ENCODE measurements at places on chromosomes 6 and 20.

- no peak for DNase-seq
These were observed 10.2 kb downstream of the FOXC1 start for GRCh38 chr6:1619673-1620503.

GRCh38 chr20:25624500-25624939 is 706 bp upstream of the NANP start:
- DNase-seq, result peak; percentile 2

GRCh38 chr20:55424968-55425367 is 580.4 kb downstream of the CBLN4 start:
- DNase-seq, result no peak

DNA sequence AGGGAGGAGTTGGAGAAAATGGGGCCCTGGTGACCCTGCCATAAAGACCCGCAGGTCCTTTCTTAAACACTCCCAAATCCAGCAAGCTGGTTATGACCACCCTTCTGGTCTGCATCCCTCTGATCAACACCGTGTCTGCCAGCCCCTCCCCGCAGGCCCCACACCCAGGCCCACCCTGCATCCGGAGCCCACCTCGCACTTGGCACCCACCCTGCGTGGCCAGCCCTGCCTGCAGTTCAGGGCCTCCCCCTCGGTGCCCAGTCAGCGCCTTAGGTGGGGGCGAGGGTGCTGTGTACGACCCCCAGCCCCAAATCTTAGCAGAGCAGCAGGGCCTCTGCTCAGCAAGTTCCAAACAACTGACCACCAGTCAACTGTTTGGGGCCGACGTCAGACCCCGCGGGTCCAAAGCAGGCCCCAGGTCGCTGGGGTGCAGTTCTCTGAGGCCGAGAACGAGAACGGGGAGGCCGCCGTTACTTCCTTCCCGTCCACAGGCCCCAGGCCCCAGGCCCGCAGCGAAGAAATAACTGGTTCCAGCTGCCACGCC is 1.2 kb downstream of the ACSS1 start:
- no peak for DNase-seq

GRCh38 chr6:102841060-102841459 is 1447.6 kb downstream of the GRIK2 start:
- no peak for DNase-seq

DNA sequence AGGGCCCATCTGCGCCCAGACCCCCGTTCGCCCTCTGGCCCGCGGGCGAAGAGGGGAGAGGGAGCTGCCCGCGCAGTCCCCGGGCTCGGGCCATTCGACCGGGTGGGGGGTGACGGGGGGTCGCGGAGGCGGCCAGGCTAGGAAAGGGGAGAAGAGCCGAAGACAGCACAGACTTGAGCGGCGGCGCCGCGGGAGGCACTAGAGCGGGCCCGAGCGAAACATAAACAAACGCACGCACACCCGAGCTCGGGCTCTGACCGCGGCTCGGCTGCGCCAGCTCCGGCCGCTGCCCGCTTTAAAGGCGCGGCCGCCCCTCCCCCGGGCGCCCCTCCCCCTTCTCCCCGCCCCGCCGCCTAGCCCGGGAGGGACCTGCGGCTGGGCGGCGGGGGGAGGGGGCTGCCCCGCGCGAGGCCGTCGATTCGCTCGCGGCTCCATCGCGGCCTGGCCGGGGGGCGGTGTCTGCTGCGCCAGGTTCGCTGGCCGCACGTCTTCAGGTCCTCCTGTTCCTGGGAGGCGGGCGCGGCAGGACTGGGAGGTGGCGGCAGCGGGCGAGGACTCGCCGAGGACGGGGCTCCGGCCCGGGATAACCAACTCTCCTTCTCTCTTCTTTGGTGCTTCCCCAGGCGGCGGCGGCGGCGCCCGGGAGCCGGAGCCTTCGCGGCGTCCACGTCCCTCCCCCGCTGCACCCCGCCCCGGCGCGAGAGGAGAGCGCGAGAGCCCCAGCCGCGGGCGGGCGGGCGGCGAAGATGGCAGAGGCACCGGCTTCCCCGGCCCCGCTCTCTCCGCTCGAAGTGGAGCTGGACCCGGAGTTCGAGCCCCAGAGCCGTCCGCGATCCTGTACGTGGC is at the start of gene FOXO3:
TSS of gene FOXO3 (plus strand) at position 455 of the 846 bp plus-strand sequence. CDS start at position 747, 292 bp downstream.
- peak; percentile 79 for DNase-seq

GRCh38 chr20:47129306-47129705 is 227.2 kb downstream of the ZMYND8 start:
- DNase-seq, result no peak

DNA sequence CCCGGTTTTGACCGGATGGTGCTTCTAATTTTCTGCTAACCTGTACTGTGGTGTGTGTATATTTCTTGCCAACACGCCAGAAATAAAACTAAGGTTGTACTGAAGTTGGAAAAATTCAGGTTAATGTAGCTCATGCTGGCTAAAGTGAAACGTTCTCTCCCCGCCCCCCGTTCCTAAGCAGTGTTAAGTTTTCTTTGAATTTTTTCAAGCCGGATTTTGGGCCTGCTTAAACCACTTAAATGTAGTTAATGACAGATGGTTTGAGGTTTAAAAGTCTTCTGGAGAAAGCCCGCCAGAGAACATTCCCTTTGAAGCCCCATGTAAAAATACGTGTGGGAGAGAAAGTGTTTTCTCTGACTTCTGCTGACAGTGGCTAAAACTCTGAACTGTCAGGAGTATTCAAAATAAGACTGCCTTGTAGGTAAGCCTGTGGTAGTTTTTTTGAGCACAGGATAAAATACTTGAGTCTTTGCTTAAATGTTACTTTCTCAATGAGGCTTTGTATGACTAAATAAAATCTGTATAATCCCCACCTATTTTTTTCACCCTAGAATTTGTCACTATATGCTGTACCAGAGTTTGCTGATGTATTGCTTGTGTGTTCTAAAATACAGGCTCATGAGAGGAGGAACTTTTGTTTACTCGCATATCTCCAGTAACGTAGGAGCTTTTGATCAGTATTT is 101.3 kb downstream of the OR2B2 start:
- no peak for DNase-seq

GRCh38 chr20:5309971-5310370 is 6.8 kb downstream of the PROKR2 start:
- peak; percentile 46 for DNase-seq

DNA sequence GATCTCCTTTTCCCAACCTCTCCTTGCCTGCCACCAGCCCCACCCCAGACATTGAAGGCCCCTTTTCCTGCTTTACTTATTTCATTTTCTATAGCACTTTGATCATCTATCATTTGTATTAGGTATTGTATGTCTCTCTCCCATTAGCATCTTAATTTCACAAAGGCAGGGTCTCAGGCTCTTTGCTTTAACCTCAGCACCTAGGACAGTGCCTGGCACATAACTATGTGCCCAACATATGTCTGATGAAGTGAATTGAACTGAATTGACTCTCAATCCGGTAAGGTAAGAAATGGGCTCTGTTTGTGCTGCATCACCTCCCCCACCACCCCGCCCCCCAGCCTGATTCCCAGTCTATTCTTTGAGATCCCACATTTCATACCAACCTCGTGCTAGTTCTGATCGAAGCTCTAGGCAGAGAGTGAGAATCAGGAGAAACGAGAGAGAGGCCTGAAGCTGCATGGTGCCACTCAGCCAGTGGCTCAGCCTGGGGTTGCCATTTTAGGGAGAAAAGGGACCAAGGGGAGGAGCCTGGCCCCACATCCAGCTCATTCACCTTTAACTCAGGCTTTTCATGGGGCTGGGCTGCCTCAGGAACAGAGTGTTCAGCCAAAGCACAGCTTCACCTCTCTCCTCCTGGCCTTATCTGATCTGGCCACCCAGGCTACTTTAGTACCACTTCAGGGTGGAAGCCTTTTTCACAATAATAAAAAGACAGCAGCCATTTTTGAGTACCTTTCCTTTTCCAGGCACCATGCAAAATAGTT is at the start of gene SPINT3:
TSS of gene SPINT3 (minus strand) at position 476 of the 767 bp plus-strand sequence. CDS start at position 462, 14 bp downstream.
- DNase-seq, result no peak

- no peak for DNase-seq
These were observed 81.3 kb upstream of the ARMC2 start for GRCh38 chr6:108766886-108767285.

DNA sequence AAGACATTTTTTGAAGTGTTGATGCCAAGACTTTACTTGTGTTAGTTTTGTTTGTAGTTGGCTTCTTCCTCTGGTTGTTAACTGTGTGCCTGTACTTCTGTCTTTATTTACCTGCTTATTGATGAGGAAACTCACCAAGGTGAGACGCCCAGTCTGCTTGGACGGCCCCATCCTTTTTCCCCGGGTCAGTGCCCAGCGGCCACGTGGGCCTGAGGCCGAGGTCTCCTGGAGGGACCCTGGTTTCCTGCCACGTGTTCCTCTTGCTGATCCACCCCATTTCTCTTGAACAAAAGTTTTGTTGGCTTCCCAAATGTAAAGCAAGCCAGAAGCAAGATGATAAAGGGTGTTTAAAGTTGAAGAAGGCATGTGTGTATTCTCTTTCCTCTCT is 24.8 kb downstream of the DUSP22 start:
- no peak for DNase-seq

DNA sequence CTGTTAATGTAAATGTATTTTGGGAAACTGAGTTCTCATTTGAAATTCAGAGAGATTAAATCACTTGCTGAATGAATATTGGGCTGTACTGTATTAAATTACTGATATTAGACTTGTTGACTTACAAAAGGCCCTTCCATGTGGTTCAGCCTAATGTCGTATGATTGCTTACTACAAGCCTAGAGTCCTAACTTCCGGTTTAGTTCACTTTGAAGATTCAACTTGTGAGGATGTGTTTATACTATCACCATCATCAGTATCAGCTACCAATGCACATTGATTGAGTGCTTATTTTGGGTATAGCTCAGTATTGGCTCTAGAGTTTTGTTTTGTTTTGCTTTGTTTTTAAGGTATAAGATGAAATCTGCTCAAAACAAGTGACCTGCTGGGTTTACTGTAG is 48.3 kb downstream of the FAM217A start:
- DNase-seq, result no peak

GRCh38 chr6:132310921-132311320 is 90.4 kb downstream of the MOXD1 start:
- no peak for DNase-seq

DNA sequence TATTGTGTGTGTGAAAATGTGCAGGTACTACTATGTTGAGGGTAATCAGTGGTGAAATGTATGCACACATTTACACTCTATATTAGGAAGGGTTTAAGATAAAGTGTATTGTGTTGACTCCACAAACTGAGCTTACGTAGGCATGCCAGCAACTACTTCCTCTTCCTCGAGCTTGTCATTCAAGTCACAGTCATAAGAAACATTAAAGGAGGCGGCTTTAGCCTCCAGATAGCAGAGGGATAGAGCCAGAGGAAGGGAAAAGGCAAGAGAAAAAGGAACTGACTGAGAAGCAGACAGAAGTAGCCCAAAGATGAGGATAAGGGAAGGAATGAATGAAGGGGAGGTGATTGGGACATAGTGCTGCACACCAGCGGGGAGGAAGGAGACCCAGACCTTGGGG is 55.2 kb downstream of the SMLR1 start:
- DNase-seq, result no peak

DNA sequence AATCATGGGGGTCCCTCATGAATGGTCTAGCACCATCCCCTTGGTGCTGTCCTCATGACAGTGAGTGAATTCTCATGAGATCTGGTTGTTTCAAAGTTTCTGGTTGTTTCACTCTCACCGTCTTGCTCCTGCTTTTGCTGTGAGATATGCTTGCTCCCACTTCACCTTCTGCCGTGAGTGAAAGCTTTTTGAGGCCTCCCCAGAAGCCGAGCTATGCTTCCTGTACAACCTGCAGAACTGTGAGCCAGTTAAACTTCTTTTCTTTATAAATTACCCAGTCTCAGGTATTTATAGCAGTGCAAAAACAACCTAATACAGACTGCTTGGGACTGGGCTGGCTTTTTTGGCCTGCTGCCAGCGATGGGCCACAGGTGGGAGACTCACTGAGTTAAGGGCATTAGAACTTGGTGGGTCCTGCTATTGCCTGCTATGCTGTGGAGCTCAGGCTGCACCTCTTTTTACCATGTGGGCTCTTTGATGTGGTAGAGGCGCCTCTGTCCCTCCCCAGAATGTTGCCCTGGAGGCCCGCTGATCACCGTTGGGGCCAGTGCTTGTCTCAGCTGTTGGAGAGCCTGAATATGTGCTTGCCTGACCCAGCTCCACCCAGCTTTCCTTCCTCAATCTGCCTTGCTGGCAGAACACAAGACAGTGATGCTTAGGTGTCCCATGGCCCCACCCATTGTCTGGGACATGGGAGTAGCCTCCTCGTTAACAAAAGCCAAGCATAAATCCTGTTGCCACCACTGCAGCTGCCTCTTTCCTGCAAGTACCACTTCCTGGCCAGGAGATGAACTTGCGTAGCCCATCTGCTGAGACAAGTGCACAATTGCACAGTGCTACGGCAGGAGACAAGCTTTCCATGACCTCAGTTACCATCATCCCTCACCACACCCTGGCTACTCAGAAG is 47.1 kb downstream of the IGF2R start:
- DNase-seq, result no peak

DNA sequence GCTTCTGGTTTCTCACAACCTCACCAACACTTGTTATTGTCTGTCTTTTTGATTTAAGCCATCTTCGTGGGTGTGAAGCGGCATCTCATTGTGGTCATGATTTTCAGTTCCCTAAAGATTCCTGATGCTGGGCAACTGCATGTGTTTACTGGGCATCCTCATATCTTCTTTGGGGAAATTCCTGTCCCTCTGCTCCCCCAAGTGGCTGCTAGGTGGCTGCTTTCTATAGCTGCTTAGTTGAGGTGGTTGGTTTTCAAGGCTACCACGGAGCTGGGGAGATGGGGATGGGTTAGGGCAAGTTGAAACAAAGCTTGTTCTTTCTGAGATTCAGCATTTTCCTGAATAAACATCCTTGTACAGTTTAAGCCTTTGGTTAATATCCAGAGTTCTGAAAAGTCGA is 403.9 kb upstream of the SULF2 start:
- DNase-seq, result peak; percentile 66

GRCh38 chr20:61370841-61371303 is 118.8 kb downstream of the CDH4 start:
- no peak for DNase-seq

GRCh38 chr20:24389686-24390085 is 79.7 kb upstream of the SYNDIG1 start:
- DNase-seq, result no peak

- peak; percentile 62 for DNase-seq
These were observed 17.4 kb downstream of the NKX2-2 start for GRCh38 chr20:21496452-21496851.

DNA sequence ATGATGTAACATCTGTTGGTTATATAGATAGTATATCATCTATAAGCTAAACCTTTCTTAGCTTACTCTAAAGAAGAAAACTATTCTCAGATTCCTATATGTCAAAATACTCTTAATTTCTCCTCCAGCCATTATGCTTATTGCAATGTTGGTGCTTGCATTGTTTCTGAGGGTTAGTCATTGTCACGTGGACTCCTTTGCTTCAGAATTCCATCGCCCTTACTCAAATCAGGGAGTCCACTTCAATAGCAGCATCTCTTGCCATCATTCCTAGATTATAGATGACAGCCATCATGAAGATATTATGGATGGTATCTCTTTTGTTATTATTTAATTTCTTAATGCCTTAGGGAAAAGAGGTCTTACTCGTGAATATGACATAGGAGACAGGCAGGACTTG is 776.1 kb downstream of the TENT5A start:
- no peak for DNase-seq

DNA sequence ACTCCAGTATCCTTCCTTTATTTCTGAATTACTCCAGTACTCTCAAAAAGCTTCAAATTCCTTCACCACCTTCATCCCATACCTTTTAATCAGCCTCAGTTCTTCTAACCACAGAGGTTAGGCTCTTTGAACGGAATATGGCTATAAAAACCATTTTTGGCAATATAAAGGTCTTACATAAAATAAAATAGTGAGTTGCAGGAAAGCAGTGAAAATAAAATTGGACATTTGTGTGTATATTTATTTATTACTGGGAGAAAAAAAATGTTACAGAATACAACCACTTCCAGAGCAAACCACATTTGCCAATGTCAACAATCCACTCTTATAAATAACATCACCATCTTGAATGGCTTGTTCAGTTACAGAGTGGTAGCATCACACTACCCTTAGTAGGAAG is 7.7 kb downstream of the HDDC2 start:
- peak; percentile 29 for DNase-seq
